ENCODE measurements at places on chromosomes 6 and 20. TPM values are rescaled to one million over a fixed set of nuclear protein-coding genes. Genes with fewer than 3 reads are reported as not detected.
A peak's percentile ranks its signal among the peaks of the same experiment; 100 is the strongest.

SEMG1 gene
- 4.5 TPM for total RNA-seq

MLN gene
- not detected for total RNA-seq

CCN6 gene
- not detected for total RNA-seq

DNA sequence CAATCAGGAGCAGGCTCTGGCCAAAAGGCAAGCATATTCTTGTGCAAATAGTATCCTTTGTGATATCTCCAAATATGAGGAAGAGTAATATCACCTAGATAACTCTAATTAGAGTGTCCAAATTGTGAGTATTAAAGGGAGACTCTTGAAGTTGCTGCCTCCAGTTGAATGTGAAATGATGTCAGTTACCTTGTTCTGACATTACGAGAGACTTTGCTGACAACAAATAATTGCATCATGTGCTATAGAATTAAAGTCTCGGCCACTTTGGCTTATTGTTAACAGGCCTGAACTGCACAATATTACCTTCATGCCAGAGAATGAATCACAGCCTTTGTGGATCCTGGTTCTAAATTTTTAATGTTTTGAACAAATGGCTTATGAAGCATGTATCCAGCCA lies 106.5 kb downstream of the AIG1 start:
- DNase-seq = no peak

GRCh38 chr6:3751077-3751729 lies at the start of gene PXDC1:
Gene PXDC1, minus strand, starts transcription at chr6:3751713. Its CDS starts 182 bp downstream, at chr6:3751531.
- DNase-seq = peak; percentile 70

GRCh38 chr6:31400467-31401289 lies 2.7 kb upstream of the MICA start:
- no peak for DNase-seq

- DNase-seq = no peak
Observed at GRCh38 chr6:109783250-109783986, 92.3 kb downstream of the FIG4 start.

- no peak for DNase-seq
Observed at GRCh38 chr6:83132121-83132520, 60.9 kb downstream of the PGM3 start.

DNA sequence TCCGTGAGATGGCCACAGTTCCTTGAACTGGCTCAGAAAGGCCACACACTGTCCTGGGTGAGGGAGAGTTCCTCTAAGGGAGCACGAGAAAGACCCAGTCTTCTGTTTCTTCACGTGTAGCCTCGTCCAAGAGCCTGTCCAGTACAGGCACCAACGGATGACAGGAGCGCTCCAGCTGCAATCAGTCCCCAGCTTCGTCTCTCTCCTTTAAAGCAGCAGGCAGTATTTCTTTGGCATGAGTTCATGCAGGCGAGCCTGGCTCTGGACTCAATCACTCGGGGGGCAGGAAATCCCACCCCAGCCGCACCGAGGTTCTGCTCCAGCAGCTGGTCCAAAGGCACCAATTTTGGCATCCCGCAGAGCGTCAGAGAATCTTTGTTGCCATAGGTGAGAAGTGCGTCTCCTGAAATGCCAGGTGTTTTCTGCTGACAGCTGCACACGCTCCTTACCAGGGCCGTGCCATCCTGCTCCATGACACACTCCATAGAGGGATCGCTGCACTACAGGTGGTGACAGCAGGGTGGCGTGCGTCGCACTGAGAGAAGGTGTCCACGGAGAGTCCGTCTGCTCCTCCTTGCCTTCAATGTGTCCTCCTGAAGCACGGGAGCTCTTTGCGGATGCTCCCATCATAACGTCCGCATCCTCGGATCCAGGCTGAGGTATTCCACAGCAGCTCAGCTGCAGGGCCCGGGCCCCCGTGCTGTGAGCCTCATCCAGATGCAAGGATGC lies 59.6 kb upstream of the AFDN start:
- DNase-seq = no peak

GRCh38 chr6:150999576-150999975 lies 134.1 kb downstream of the MTHFD1L start:
- DNase-seq = no peak

DNA sequence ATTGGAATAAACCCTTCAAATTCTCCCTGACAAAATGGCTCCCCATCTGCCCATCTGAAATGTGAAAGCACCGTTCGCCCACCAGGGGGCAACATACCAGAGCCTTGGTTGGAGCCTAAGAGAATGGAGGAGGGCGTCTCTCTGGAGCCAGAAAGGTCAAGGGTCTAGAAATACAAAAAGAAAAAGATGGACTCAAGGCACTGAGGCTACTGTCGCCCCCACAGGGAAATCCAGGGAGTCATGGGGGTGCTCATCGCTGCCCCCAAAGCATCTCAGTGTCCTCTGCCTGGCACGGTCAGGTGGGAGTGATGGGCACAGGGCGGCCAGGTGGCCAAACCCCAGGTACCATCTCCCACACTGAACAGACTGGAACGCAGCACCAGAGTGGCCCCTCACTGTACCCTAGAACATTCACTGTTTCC lies 136.3 kb downstream of the ZMYND8 start:
- peak; percentile 84 for DNase-seq

- DNase-seq = no peak
Observed at GRCh38 chr6:113011389-113011788, 664.3 kb downstream of the RFPL4B start.

DNA sequence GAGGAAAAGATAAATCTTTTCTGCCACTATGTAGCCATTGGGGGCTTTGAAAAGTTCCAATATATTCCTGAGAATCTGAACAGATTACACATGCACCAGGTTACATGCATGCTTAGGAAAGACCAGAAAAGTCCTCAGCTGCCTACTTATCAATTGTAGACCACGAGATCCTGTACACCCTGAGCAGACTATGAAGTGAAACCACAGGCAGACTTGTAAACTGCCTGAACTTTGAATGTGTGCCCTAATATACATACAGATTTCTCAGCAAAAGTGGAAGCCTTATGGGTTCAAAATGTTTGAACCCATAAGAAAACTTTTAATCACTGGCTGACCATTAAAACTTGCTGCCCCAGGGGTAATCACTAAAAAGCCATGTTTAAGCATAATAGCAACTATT lies 273.5 kb upstream of the RUNX2 start:
- no peak for DNase-seq

HTR1B gene
- total RNA-seq = 1.6 TPM

FOXQ1 gene
- not detected for total RNA-seq

DNA sequence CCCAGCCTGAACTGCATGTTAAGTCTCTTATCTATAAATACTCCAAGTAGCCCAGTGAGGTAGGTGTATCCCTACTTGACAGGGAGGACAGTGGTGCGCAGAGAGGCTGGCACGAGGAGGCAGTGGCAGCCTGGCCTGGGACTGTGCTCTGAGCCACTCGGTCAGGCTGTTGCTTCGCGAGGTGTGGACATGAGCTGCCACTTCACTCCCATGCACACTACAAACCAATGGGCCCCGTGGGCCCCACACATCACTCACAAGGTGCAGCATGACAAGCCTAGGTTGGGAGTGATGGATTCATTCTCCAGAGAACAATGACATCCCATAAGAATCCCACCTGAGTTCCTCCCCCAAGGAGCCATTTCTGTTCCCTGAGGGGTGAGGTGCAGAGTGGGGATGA lies 54.9 kb downstream of the TMEM242 start:
- DNase-seq = no peak

Measured in H1 (cell line).